Neural crest cell (in vitro differentiated cells): ENCODE measurements at places on chromosomes 1 and 21. TPM values are rescaled to one million over a fixed set of nuclear protein-coding genes. Genes with fewer than 3 reads are reported as not detected.
A peak's percentile ranks its signal among the peaks of the same experiment; 100 is the strongest.

Gene TOR1AIP1
- 21.5 and 22.1 TPM in 2 replicates for total RNA-seq

- H3K27ac ChIP-seq: peak overlapping the region; percentile 4
- no peaks in the 10 kb centered on the region for H3K27me3 ChIP-seq
- H3K4me3 ChIP-seq: no peak overlapping the region
- H3K4me1 ChIP-seq: no peaks in the 10 kb centered on the region
- no peak for DNase-seq
These were observed 87.1 kb downstream of the SELENOF start for GRCh38 chr1:86826856-86827255.

Gene OPRD1
- total RNA-seq: 2.8 and 3.9 TPM in 2 replicates

- no peak overlapping the region for H3K4me3 ChIP-seq
- H3K27ac ChIP-seq: no peak overlapping the region
- H3K4me1 ChIP-seq: no peaks in the 10 kb centered on the region
These were observed 763.3 kb upstream of the BRINP3 start for GRCh38 chr1:191240925-191241324.

Gene S100A7A
- not detected in 2 replicates for total RNA-seq

DNA sequence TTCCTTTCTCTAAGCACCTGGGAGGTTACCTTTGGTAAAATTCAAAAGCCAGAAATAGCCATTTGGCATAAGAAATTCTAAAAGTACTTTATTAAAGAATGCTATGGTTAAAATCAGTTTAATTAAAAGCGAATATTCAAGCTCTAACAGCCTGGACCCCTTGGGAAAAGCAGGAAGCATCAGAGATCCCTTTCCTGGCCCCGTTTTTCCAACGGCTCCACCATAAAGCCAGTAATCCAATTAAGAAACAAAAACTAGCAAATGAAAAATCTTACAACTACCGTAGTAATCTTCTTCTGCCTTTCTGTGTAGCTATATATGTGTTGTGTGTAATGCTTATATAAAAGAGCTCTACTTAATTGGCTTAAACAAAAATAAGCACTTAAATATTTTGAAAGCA, 33.5 kb upstream of the NEK2 start:
- H3K4me1 ChIP-seq: peaks cover 4% of the 10 kb centered on the region
- no peak for DNase-seq
- no peaks in the 10 kb centered on the region for H3K27me3 ChIP-seq
